ENCODE measurements at places on chromosomes 1 and 21.

DNA sequence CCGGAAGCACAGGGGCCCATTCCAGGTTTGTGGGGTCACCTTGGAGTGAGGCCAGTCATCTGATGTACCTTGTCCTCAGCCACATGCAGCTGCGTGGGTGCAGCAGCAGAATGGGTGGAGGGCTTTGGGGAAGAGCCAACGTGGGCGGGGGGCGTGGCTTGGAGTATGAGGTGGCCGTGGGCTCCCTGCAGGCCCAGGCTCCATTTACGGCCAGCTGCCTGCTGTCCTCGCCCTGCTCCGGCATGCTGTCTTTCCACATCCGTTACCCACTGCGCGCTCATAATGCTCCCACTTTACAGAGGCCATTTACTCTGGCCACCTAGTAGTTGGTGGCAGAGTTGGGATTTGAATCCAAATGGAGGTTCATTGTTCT lies 27.8 kb upstream of the TINAGL1 start:
- peak; percentile 21 for DNase-seq

- DNase-seq, result no peak
Measured at GRCh38 chr1:169473347-169473746, 12.4 kb downstream of the SLC19A2 start.

- no peak for DNase-seq
Measured at GRCh38 chr1:3679098-3679555, 26.8 kb downstream of the TP73 start.

DNA sequence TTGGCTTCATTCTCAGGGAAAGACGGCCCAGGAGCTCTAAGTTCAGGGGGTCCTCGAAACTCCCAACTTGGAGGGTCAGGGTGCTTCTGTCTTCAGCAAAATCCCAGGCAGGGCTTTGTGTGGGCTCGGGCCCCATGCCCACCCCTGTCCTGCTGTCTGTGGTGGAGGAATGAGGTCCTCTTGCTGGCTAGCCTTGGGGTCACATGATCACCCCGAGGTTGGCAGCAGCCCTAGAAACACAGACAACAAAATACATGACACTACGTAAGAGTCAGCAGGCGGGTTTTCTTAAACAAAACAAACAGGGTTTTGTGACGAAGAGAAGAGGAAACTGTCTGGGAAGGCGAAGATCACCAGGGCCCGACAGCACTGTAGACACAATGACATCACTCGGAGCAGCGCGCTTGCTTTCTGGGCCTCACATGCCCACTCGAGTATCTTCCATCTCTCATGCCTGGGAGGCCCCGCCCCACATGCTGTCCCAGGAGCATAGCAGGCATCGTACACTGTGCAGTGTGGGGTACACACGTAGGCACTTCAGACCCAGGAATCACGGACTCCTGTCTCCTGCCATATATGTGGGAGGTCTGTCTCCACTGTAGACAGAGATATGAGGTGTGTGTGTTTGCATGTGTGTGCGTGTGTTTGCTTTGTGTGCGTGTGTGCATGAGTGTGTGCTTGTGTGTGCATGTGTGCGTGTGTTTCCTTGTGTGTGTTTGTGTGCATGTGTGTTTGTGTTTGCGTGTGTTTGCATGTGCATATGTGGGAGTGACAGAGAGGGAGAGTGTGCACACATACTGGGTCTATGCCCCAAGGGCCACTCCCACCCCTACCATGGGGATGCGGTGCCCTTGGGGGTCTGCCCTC lies 94.7 kb downstream of the SIK1 start:
- peak; percentile 47 for DNase-seq

- DNase-seq, result peak; percentile 43
Measured at GRCh38 chr1:9231648-9232332, 2.8 kb upstream of the H6PD start.

Data from fibroblast of skin of abdomen (primary cell).